ENCODE measurements at places on chromosomes 2 and 18.

GRCh38 chr18:45350404-45351156 is 264.7 kb upstream of the SLC14A2 start:
- DNase-seq = no peak

DNA sequence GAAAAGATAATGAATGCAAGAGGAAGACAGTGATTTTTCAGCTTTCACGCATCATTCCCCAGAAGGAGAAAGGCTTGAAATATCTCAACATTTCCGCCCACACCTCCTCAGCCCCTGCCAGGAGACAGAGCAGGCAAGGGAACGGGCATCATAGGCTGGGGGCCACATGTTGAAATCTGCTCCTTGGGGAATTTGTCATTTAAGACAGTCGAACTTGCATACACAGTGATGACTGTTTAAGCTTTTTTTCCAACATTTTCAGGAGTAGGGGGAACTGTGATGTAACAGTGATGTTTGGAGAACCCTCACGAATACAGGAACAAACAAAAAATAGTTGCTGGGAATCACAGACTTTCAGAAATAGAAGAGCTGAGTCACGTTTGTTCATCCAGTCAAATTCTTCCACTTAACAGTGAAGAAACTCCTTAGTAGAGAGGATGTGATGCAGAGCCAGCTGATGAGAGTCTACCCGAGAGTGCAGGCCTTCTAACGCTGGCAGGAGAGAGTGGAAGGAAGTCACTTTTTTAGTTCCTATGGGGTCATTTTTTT is 266.8 kb downstream of the ALPK2 start:
- DNase-seq = no peak

- DNase-seq = no peak
Observed at GRCh38 chr2:17303054-17303453, 215.2 kb downstream of the RAD51AP2 start.

DNA sequence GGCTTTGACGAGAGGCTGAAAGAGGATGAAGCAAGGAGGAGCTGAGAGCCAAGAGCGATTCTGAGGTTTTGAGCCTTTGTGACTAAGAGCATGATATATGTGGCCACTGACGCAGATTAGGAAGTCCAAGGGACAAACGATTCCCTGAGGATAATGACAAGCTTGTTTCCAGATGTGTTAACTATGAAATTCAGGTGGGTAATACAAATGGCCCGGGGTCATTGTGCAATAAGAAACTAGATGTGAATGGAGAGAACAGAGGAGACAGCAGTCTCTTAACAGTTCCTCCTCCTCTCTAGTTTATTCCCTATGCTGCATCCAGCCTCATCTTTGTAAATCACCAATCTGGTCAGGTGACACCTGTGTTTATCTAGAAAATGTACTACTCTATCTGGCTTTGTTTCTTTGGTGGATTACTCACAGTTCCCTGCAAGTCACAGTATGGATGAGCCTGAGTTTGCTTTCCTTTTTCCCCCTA is 84.2 kb downstream of the SOCS6 start:
- no peak for DNase-seq

- no peak for DNase-seq
Observed at GRCh38 chr2:223107825-223108224, 55.8 kb downstream of the KCNE4 start.

- DNase-seq = no peak
Observed at GRCh38 chr18:56962322-56962721, 184.6 kb upstream of the BOD1L2 start.

- DNase-seq = no peak
Observed at GRCh38 chr18:79947054-79947755, 4.2 kb downstream of the SLC66A2 start.

- no peak for DNase-seq
Observed at GRCh38 chr18:51020536-51020935, 9.5 kb upstream of the SMAD4 start.

GRCh38 chr18:13451661-13452387 is 233.3 kb downstream of the LDLRAD4 start:
- no peak for DNase-seq

DNA sequence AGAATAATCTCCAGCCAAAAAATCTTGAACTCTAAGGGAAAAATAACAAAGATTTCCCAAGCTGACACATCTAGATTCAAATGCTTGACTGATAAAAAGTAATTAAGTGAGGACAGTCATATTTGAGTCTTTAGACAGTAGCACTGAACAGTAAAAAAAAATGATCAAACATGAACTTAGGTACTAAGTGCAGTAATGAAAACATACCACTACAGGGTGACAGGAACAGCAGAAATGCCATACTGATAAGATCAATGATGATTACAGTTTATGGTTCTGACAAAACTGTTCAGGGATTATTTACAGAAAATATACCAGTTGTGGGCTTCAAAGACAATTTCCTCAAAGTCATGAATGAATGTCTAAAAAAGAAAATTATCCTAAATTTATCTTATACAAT is 80.3 kb downstream of the OSBPL1A start:
- DNase-seq = no peak

DNA sequence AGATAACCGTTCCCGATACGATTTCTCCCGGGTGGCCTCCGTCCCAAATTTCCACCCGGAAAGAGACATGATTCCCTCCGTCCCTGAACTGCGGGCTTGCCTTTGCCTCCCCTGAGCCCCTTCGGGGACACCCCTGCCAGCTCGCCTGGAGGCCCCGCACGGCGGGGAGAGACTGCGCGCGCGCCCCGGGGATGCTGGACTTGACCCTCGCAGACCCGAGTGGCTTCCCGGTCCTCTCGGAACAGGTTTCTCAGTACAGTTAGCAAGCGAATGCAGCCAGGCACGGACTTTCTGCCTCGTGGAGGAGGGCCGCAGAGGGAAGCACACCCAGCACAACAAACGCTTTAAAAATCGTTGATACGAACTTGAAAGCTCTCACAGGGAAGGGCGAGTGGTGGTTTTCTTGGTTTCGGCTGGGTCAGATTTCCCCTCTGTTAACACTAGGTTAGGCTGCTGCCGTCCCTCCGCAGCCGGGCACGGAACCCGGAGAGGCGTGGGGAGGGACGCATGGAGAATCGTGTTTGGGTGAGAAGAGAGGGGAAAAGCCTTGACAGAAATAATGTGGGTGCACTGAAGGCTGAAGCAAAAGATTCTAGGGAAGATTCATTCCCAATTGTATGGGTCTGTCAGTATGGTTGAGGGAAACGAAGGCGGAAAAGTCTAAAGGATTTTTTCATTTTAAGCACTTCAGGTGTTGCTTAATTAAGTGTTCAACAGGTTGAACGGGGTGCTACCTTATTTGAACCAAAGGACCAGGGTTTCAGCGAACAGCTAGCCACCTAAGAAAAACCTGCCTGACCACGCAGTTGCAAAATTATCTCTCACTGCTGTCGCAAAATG is 916 bp downstream of the TNFRSF11A start:
- DNase-seq = no peak

DNA sequence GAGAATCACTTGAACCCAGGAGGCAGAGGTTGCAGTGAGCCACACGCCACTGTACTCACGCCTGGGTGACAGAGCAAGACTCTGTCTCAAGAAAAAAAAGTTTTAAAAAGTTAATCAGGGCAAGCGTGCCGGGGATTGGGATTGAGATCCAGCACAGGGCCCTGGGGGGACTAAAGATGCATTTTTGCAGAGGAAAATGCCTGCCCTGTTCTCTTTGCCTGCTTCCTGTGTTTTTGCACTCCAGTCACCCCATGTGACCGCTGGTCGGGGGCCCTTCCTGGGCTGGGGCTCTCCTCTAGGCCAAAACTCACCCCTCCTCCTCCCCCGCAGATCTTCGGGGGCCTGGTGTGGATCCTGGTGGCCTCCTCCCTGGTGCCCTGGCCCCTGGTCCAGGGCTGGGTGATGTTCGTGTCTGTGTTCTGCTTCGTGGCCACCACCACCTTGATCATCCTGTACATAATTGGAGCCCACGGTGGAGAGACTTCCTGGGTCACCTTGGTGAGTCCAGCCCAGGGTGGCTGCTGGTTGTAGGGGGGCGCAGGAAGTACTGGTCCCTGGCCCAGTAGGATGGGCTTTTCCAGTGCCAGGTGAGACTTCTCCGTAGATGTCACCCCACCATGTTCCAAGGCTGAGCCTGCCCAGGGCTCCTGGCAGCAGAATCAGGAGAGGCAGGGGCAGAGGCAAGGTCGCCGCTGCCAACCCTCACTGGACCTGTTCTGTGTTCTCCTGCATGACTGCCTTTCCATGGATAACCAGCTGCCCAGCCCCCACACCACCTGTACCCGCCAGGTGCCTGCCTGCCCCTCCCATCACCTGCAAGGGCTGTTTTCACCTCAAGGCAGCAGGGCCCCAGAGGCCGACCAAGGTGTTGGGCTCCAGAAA is 22.4 kb downstream of the MAL start:
- DNase-seq = no peak

GRCh38 chr2:55175254-55176093 is 56.6 kb downstream of the CLHC1 start:
- no peak for DNase-seq

DNA sequence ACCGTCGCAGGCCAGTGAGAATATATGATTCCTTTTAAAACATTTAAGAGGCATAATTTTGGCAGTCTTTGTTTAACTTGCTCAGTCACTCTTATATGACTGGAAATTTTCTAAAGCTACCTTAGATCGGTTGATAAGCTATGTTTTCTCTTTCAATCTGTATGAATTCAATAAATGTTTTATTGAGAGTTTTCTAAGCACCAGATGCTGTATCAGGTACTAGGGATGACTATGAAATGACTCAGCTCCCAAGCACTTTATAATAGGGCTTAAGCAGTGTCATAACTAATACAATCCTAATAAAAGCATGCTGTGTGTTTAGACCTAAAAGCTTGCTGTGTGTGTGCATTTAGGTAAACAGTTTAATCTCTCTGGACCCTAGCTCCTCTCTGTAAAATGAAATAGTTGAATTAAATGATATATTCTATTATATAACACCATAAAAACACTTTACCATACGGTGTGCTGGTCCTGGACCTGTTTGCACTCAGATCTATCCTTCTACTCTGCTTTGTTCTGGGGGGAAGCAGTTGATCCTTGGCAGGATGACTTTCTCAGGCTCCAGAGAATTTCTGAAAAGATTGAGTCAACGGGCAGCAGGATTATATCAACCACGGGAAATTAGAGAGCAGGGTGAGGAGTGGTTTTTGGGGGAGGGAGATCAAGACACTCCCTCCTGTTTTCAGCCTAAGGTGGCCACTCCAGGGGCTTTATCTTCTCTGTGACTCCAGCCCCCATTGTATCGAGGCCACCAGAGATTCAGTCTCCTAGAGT is 26.1 kb upstream of the SLC38A11 start:
- no peak for DNase-seq

DNA sequence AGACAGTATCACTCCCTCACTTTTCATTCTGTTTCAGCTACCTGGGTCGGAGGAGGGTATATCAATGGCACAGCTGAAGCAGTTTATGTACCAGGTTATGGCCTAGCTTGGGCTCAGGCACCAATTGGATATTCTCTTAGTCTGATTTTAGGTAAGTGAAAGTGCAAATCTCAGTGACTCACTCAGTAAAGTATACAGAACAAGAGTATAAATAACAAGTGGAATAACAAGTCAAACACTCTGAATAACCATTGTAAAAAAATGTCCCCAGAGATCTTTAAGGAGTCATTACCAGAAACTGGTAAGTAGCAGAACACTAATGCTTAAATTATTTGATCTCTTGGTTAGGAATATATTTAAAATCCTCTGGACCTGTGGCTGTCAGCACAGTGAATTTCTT is 5.7 kb downstream of the SLC5A7 start:
- DNase-seq = no peak

DNA sequence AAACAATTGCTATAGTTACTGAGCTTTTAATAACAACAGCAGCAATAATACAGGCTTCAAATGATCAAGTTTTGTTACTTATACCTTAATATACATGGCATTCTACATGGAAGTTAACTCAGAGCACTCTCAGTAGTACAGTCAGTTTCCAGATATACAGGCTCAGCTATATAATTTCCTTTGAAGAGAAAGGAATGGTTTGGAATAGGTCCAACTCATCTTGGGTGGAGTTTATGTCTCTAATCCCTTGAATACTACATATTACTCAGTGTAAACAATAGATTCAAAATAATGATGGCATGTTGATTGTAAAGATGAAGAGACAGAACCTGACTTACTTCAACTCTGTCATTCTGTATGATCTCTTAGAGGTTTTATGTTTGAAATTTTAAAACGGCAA is 174.9 kb downstream of the EPHA4 start:
- DNase-seq = no peak

- DNase-seq = no peak
Observed at GRCh38 chr2:99562516-99562915, 72.7 kb upstream of the REV1 start.
